ENCODE measurements at places on chromosomes 13 and 19.

- no peak for DNase-seq
Measured at GRCh38 chr19:56245121-56245740, 27.3 kb upstream of the EDDM13 start.

GRCh38 chr19:49573009-49573408 is 7.3 kb downstream of the NOSIP start:
- no peak for DNase-seq

- DNase-seq = peak; percentile 35
Measured at GRCh38 chr13:44159633-44160279, 213.9 kb upstream of the SERP2 start.

GRCh38 chr13:21518617-21519144 is 59.6 kb upstream of the ZDHHC20 start:
- DNase-seq = no peak

DNA sequence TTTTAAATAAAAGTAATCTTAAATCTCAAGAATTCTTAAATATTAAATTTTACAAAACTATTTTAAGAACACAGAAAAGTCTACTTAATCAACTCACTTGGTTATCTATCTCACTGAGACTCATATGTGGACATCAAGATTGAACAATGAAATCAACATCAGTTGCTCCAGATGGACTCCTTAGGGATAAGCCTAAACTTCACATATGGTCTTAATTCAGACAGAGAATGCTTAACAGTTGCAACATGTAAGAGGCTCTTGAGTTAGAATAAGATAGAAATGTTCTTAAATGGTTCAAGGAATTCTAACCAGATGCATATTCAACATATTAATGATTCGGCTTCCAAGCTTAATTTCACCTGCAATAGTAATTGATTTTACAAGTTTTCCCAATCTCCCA is 1730.9 kb downstream of the PCDH9 start:
- DNase-seq = no peak

Measured in astrocyte of the spinal cord (primary cell).